ENCODE measurements at places on chromosomes 5 and 9. TPM values are rescaled to one million over a fixed set of nuclear protein-coding genes. Genes with fewer than 3 reads are reported as not detected.

Gene LTC4S
- 19.6 TPM for total RNA-seq

Gene GPR151
- not detected for total RNA-seq

Gene GPX8
- total RNA-seq, result 49.6 TPM

DNA sequence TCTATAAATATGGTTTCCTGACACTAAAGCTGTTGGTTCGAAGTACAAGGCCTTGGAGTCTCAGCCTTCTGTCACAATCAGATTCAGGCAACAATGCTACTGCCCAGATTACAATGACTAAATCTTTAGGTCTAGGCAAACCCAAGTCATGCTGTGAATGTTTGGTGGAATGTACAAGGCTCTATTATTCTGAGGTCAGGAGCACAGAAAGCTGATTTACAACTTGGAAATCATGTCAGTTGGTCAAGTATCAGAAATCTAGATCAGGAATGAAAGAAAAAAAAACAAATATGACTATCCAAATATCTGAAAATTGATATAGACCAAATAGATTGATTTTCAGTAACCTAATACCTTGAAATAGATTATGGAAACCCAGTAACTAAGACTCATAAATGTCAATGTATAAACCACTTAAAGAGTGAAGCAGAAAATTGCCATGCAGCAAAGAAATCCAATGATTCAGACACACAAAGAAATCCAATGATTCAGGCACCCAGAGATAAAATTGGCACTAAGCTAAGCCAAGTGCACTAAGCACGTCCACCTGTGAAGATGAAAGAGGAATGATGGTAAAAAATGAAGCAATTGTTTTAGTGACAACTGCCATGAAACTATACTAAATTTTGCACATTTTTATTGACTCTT, 588.0 kb upstream of the TUSC1 start:
- no peak overlapping the region for H3K4me3 ChIP-seq
- no peaks in the 10 kb centered on the region for H3K4me1 ChIP-seq
- no peak for DNase-seq
- H3K36me3 ChIP-seq, result no peaks in the 10 kb centered on the region
- H3K27me3 ChIP-seq, result no peaks in the 10 kb centered on the region

DNA sequence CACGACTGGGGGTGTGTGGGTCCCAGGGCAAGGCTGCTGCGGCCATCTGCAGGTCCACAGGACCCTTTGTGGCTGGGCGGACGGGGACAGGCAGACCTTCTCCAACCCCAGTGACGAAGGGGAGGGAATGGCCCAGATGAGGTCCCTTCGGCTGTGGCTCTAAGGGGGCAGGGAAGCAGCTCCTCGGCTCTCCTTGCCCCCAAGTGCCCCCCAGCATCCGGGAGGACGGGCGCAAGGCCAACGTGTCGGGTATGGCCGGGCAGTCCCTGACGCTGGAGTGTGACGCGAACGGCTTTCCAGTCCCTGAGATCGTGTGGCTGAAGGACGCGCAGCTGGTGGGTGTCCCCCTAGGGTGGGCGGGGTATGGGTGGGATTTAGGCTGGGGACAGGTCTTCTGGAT, 82.8 kb downstream of the HMCN2 start:
- no peaks in the 10 kb centered on the region for H3K27me3 ChIP-seq
- no peak overlapping the region for H3K4me3 ChIP-seq
- H3K36me3 ChIP-seq, result no peaks in the 10 kb centered on the region
- no peak overlapping the region for H3K27ac ChIP-seq
